ENCODE measurements at places on chromosomes 12 and 14. TPM values are rescaled to one million over a fixed set of nuclear protein-coding genes. Genes with fewer than 3 reads are reported as not detected.

GRCh38 chr12:12392413-12392812 is 35.5 kb downstream of the BORCS5 start:
- H3K36me3 ChIP-seq = no peaks in the 10 kb centered on the region
- no peaks in the 10 kb centered on the region for H3K27me3 ChIP-seq
- no peak overlapping the region for H3K4me3 ChIP-seq
- no peak overlapping the region for H3K27ac ChIP-seq
- no peaks in the 10 kb centered on the region for H3K4me1 ChIP-seq

GRCh38 chr12:125021771-125022170 is 28.3 kb downstream of the BRI3BP start:
- H3K36me3 ChIP-seq = no peaks in the 10 kb centered on the region
- no peaks in the 10 kb centered on the region for H3K27me3 ChIP-seq
- no peak overlapping the region for H3K27ac ChIP-seq
- no peak overlapping the region for H3K4me3 ChIP-seq

- H3K4me1 ChIP-seq = peaks cover 15% of the 10 kb centered on the region
- H3K27me3 ChIP-seq = no peaks in the 10 kb centered on the region
- H3K36me3 ChIP-seq = peaks cover 46% of the 10 kb centered on the region
- no peak overlapping the region for H3K27ac ChIP-seq
- H3K4me3 ChIP-seq = no peak overlapping the region
These were observed 9.5 kb downstream of the P2RX4 start for GRCh38 chr12:121219353-121219986.

DNA sequence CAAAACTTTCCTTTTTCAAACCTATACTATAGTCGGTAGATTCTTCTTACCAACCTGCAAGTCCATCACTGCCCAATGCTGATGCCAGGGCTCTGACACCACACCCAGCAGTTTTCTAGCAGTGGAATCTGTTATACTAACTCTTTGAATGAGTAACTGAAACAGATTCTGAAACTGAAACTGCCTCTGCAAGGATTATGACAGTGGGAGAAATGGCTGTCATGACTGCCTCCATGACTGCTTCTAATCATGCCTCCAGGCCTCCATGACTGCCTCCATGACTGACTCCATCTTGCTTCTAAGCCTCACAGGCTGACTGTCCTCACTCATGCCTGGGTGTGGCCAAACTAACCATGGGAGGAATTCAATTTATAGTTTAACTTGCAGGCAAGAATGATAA is 29.4 kb upstream of the OXA1L start:
- H3K4me3 ChIP-seq = no peak overlapping the region
- H3K36me3 ChIP-seq = no peaks in the 10 kb centered on the region
- DNase-seq = no peak
- H3K27ac ChIP-seq = no peak overlapping the region

Gene DPF3
- total RNA-seq = 0.59 TPM

Measured in lower lobe of right lung (tissue), 2 donors.